Right renal cortex interstitium (tissue), 3 donors: ENCODE measurements at places on chromosomes 2 and 18. TPM values are rescaled to one million over a fixed set of nuclear protein-coding genes. Genes with fewer than 3 reads are reported as not detected.

The R3HDM1 gene
- 32.3 TPM for polyA plus RNA-seq

The VIT gene
- not detected for polyA plus RNA-seq

The ICOS gene
- not detected for polyA plus RNA-seq

The TEX44 gene
- polyA plus RNA-seq: not detected

The NYAP2 gene
- 0.03 TPM for polyA plus RNA-seq

The UGT1A10 gene
- not detected for polyA plus RNA-seq

The CNRIP1 gene
- 24.2 TPM for polyA plus RNA-seq

The KLHL41 gene
- 1.1 TPM for polyA plus RNA-seq

The DYNAP gene
- polyA plus RNA-seq: not detected

The MAB21L4 gene
- polyA plus RNA-seq: 0.76 TPM

The LYPD1 gene
- polyA plus RNA-seq: 81.9 TPM

The REEP1 gene
- 3.0 TPM for polyA plus RNA-seq

The MIB1 gene
- 76.7 TPM for polyA plus RNA-seq

The DES gene
- 7.4 TPM for polyA plus RNA-seq

The CDH19 gene
- 0.14 TPM for polyA plus RNA-seq

The MAP2 gene
- 27.4 TPM for polyA plus RNA-seq

The PIEZO2 gene
- 16.6 TPM for polyA plus RNA-seq

The CRYGC gene
- polyA plus RNA-seq: not detected

The GALR1 gene
- 0.06 TPM for polyA plus RNA-seq

The MSTN gene
- 2.1 TPM for polyA plus RNA-seq

The DAPL1 gene
- 38.3 TPM for polyA plus RNA-seq

The NEB gene
- polyA plus RNA-seq: 8.8 TPM

The GEN1 gene
- polyA plus RNA-seq: 12.7 TPM

The CROCC2 gene
- 0.04 TPM for polyA plus RNA-seq

The FOXD4L1 gene
- polyA plus RNA-seq: 0.17 TPM

The POTEI gene
- polyA plus RNA-seq: not detected

The RIT2 gene
- polyA plus RNA-seq: not detected

The ANKRD23 gene
- polyA plus RNA-seq: 2.4 TPM

The ZBTB7C gene
- polyA plus RNA-seq: 13.9 TPM

The SALL3 gene
- 8.7 TPM for polyA plus RNA-seq

The NAT8 gene
- 26.7 TPM for polyA plus RNA-seq

The HRH4 gene
- not detected for polyA plus RNA-seq

The EN1 gene
- not detected for polyA plus RNA-seq

The ALLC gene
- not detected for polyA plus RNA-seq

The SNX17 gene
- 114 TPM for polyA plus RNA-seq

The LRRC30 gene
- 0.40 TPM for polyA plus RNA-seq

The GAREM1 gene
- polyA plus RNA-seq: 34.4 TPM

The GPBAR1 gene
- 1.8 TPM for polyA plus RNA-seq

The DNAH6 gene
- polyA plus RNA-seq: 2.5 TPM

The CD8B2 gene
- 0.18 TPM for polyA plus RNA-seq

The DAW1 gene
- polyA plus RNA-seq: 0.68 TPM

The SCTR gene
- 8.3 TPM for polyA plus RNA-seq

The ELOA2 gene
- 0.06 TPM for polyA plus RNA-seq

The SERPINB12 gene
- not detected for polyA plus RNA-seq
